Endothelial cell of umbilical vein (primary cell): ENCODE measurements at places on chromosomes 4 and X.

- no peak for DNase-seq
Measured at GRCh38 chr4:163958751-163959150, 464.3 kb downstream of the TMA16 start.

DNA sequence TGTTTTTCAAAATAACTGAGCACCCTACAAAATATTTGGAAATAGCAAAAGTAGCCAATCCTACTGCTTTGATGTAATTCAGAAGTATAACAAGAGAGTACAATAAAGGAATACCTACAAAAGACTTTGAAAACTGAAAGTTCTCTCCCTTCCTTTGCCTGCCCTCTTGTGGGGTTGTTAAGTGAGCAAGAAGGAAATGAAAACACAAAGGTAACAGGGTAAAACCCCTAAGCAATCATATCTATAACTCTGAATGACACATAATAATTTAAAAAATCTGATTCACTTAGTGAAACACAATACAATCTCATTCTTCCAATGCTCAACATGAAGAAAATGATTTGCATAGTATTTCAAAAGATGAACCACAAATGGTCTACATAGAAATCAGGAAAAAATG is 98.2 kb downstream of the FRYL start:
- DNase-seq = peak; percentile 73

DNA sequence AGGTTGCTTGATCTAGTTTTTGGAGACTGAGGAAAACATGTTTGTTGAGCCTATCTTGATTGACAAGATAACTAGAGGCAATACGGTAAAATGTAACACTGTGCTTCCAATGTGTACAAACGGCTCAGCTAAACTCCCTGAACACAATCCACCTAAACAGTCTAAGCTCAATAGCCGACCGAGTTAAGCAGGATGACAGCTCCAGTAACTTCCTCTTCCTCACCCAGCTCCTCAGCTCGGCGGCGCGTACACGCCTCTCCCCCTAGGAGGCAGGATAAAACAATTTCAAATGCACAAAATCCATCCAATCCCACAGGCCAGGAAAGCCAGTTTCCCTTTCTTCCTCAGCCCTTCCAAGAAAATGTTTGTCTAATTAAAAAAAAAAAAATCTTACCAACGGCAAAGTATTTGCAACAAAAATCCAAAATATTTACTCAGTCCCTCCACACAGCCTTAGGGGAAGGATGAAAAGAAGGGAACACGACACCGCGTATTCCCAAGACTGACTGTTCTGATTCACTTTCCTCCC is 1.0 kb downstream of the CNOT6L start:
- DNase-seq = peak; percentile 88

- no peak for DNase-seq
Measured at GRCh38 chr4:40826821-40827220, 77.1 kb downstream of the NSUN7 start.

GRCh38 chrX:20451929-20452328 is 185.2 kb upstream of the RPS6KA3 start:
- DNase-seq = no peak

DNA sequence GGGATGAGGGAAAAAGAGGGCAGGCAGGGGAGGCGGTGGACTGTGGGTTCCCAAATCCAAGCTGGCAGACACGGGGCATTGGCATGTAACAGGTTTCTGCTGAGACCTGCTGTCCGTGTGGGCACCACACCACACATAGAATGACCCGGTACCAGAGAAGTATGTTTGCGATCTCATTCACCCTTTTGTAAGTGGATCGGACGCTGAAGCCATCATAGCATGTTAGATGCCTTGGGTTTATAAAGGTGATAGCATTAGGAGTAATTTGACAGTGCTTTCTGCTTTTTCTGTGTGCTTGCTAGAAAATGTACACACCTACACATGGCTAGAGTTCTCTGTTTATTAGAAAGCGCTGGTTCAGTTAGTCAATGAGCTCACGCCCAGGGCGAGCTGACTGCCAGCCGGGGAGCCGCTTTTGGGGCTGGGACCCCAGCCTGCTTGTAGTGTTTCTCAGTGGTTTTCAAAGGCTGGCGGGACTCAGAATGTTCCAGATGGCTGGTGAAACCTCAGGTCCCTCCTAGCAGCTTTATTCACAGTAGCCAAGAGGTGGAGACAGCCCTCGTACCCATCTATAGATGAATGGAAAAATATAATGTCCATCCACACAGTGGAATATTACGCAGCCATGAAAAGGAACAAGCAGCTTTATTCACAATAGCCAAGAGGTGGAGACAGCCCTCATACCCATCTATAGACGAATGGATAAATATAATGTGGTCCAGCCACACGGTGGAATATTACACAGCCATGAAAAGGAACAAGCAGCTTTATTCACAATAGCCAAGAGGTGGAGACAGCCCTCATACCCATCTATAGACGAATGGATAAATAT is 579 bp downstream of the IL3RA start:
- DNase-seq = peak; percentile 51

- DNase-seq = no peak
Measured at GRCh38 chr4:126976850-126977632, 655.7 kb upstream of the INTU start.

DNA sequence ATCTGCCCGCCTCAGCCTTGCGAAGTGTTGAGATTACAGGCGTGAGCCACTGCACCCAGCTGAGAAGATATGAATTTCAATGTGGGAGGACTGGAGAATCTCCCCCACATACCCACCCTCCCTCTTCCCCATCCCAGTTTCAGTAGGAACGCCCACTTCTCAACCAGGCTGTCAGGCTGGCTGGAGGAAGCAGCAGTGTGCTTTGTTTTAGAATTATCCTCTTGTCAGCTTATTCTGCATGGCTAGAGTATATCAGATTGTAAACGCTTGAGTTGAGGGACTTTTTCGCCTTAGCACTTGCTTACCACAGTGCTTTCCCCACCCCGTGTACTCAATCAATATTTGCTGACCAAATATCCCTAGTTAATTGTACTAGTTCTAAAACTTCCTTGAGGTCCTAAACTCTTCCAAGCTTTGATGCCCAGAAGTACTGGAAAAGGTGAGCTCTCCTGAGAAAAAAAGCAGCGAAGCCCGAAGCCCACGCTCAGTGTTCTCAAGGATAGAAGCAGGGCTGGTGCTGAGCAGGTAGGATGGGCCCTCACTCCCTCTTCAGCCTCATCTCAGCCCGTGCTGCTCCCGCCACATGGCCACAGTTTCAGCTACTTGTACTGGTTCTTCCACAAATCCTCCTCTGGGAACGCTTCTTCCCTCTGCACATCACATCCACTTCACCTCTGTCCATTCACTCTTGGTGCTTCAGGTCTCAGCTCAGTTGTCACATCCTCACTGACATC is 7.3 kb upstream of the ARHGAP10 start:
- DNase-seq = no peak

GRCh38 chr4:155887045-155887444 is 16.5 kb upstream of the TDO2 start:
- DNase-seq = no peak

DNA sequence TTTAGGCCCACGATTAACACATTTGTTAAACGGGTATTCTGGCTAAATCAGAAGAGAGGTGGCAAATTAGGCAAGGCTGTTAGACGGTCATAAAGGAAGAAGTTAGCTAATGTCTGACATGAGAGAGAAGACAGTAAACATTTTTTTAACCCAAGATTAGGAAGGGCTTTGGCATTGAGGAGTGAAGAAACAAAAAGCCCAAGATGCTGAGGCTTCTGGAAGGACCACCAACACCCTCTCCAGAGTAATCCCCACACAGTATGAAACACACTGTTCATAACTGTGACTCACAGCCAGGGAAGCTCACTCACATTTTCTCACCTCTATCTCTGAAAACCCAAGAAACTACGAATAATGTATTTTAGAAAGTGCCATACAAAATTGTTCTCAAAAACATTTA is 127.6 kb downstream of the AMELX start:
- DNase-seq = no peak

GRCh38 chr4:109820563-109820962 is 5.0 kb downstream of the GAR1 start:
- no peak for DNase-seq

DNA sequence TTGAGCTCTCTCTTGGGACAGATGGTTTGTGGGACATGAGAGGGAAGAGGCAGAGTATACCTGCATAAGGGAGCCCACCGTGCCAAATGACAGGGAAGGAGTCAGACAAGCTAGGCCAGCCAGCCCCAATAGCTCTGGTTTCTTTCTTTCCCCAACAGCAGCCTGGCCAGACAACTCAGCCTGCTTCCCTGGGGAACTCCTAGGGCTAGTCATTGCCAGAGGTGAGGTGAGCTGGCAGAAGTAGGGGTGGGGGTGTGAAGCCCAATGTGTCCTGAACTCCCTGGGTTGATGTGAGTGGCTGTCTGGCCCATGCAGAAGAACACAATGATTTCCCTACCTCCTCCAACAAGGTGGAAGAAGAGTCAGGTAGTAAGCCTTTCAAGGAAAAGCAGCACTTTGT is 135.5 kb downstream of the AMMECR1 start:
- DNase-seq = no peak

- peak; percentile 31 for DNase-seq
Measured at GRCh38 chr4:48683784-48684666, 96.1 kb downstream of the FRYL start.
